DMS153 (cell line): ENCODE measurements at places on chromosomes 11 and 22.

GRCh38 chr11:64559351-64560138, 31.5 kb upstream of the SLC22A12 start:
- DNase-seq = no peak

- DNase-seq = peak; percentile 38
Observed at GRCh38 chr11:111870886-111871692, at the start of gene ALG9. TSS of gene ALG9 (minus strand) at chr11:111871581. CDS start at chr11:111871482, 99 bp downstream.

- no peak for DNase-seq
Observed at GRCh38 chr22:43917521-43917920, 6.1 kb upstream of the PNPLA3 start.

DNA sequence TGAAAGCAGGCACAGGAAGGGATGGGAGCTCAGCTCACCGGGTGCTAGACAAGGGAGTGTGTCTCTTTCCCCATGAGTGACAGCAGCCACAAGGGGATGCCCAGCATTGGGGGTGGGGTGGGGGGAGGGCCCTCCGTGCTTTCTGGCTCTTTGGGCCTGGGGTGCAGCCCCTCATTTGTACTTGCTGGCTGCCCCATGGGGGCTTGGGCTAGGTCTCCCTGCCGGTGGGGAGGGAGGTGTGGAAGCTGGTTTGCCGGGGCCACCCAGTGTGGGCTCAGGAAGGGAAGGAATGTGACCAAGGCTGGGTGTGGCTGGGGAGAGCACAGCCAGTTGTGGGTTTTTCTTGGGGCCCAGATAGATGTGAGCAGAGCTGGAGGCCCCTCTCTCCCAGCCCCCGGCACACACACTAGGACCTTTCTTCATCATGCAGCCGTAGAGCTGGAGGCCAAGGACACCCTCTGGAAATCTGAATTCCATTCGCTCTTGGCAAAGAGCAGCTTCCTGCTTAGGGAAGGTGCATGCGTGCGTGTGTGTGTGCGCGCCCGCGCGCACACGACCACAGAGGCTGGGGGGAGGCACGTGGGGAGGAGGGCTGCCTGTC, 25.8 kb downstream of the KCNQ1OT1 start:
- DNase-seq = no peak

- no peak for DNase-seq
Observed at GRCh38 chr11:118939404-118939915, 13.7 kb upstream of the BCL9L start.

- DNase-seq = no peak
Observed at GRCh38 chr11:95322539-95322938, 91.5 kb upstream of the SESN3 start.

DNA sequence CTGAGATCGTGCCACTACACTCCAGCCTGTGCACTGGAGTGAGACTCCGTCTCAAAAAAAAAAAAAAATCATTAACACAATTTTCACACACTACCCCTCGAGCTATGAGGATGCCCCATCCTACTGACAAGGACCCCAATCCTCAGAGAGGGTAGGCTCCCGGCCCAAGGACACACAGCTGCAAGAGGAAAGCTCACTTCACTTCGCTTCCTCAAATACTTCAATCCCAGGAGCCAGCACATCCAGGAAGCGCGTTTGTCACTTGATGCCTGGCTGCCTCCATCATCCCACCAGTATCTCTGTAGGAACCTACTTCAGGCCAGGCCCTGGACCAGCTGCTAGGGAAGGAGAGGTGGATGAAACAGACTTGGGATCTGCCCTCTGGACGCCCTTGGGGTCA, 144.0 kb downstream of the CRYBB2 start:
- DNase-seq = no peak

GRCh38 chr11:118229274-118229847, 4.5 kb upstream of the JAML start:
- no peak for DNase-seq

- DNase-seq = no peak
Observed at GRCh38 chr11:70486026-70486415, 87.7 kb downstream of the CTTN start.

GRCh38 chr11:122232985-122233384, 117.0 kb upstream of the BLID start:
- no peak for DNase-seq

GRCh38 chr11:108804511-108804910, 139.6 kb downstream of the DDX10 start:
- no peak for DNase-seq

- peak; percentile 26 for DNase-seq
Observed at GRCh38 chr11:111983187-111983986, 41.8 kb upstream of the DLAT start.

GRCh38 chr22:36540867-36541642, 12.1 kb upstream of the EIF3D start:
- no peak for DNase-seq

DNA sequence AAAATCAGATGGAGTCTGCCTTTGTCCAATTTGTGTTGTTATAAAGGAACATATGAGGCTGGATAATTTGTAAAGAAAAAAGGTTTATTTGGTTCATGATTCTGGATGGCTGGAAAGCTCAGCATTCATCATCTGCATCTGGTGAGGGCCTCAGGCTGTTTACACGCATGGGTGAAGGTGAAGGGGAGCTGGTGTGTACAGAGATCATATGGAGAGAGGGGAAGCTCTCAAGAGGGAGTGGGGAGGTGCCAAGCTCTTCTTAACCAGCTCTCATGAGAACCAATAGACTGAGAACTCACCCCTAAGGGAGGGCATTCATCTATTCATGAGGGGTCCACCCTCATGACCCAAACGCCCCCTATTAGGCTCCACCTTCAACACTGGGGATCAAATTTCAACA, 40.0 kb downstream of the NEU3 start:
- no peak for DNase-seq

DNA sequence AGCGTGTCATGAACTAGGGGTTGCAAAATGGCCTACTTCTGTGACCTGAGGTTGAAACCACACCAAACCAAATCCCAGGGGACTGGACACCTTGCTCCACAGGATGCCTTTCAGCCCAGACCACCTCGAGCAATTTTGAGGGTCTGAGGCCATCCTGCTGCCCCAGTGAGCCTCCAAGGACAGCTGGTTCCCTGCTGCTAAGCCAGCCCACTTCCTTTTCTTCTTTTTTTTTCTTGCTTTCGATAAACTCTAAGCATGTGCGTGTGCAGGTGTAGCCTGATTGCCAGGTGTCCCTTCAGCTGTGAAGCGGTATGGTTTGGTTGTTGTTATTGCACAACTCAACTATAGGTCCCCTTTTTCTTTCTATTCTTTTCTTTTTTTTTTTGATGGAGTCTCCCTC, 2.7 kb downstream of the CRYBB1 start:
- no peak for DNase-seq

- DNase-seq = peak; percentile 84
Observed at GRCh38 chr11:100328626-100329340, 358.3 kb upstream of the ARHGAP42 start.

DNA sequence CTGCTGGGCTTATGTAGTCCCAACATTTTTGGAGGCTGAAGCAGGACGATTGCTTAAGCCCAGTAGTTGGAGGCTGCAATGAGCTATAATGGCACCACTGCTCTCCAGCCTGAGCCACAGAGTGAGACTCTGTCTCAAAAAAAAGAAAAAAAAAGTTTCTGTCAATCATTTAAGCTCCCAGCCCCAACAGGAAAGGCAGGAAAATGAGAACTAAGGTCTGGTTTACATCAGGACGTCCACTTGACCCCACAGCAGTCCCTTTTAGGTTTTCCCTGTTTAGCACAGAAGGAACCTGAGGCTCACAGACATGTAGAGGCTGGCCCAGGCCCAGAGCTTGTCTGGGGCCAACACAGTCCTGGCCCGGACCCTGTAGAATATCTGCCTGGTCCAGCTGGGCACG, 9.2 kb upstream of the TTLL1 start:
- DNase-seq = no peak

DNA sequence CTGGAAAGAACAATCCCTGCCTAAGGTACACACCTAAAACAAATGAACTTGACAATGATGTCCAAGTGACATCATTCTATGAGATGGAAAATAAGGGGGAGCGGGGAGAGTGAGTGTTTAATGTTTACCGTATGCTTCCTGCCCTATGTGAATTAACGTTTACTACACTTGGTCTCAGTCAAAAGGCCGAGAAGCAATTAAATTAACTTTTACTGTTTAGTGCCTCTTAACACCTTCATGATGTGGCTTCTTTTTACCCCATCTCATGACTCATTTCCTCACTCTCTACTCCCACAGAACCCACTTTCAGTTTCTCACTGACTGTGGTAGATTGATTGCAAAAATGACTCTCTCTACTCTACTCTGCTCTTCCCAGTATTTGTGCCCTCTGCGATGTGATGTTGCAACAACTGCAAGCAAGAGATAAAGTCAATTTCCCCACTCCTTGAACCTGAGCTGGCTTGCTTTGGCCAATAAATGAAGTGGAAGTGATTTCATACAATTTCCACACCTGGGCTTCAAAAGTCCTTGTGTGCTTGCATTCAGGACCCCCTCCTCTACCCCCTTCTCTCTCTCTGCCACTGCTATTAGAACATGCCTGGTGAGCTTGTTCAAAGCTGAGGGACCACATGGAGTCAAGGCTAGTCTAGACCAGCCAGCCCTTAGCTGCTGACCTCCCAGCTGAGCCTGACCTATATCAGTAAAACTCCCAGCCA, 11.6 kb upstream of the ALKBH3 start:
- DNase-seq = peak; percentile 84

GRCh38 chr11:92838759-92839310, 130.6 kb upstream of the MTNR1B start:
- peak; percentile 98 for DNase-seq

GRCh38 chr11:108732395-108732794, 67.5 kb downstream of the DDX10 start:
- peak; percentile 80 for DNase-seq

GRCh38 chr11:67674442-67674871, at the start of gene ALDH3B2:
TSS of gene ALDH3B2 (minus strand) at chr11:67674623. CDS start at chr11:67666935, 7,688 bp downstream.
- DNase-seq = peak; percentile 88

DNA sequence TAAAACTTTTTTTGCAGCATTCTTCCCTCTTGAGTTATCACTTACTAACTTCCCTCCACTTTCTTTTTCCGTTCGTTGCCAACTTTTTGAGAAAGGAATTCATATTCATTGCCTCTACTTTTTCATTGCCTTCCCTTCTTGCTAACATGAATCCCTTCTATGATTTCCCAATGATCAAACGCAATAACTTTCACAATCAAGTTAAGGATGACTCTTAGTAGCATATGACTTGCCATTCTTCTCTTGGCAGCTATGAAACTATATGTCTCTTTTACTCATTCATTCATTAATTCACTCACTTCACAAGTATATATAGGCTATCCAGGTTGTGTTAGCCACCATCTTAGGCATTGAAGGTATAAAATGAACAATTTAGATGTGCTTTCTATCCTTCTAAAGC, 16.6 kb upstream of the ARHGAP20 start:
- no peak for DNase-seq

GRCh38 chr11:94563176-94563847, 3.9 kb upstream of the PIWIL4 start:
- no peak for DNase-seq

DNA sequence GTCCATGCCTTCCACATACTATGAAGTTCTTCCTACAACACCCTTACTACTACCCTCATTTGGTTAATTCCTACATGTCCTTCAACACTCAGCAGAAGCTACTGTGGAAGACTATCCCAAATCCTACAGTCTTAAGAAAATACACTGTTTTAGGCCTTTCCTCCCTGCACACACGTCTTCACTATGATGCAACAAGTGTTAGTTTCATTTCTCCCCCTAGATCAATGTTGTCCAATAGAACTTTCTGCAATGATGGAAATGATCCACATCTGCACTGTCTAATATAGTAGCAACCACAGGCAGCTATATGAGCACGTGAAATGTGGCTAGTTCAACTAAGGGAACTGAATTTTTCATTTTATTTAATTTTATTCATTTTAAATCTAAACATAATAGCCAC, 46.7 kb upstream of the CCDC34 start:
- DNase-seq = no peak

DNA sequence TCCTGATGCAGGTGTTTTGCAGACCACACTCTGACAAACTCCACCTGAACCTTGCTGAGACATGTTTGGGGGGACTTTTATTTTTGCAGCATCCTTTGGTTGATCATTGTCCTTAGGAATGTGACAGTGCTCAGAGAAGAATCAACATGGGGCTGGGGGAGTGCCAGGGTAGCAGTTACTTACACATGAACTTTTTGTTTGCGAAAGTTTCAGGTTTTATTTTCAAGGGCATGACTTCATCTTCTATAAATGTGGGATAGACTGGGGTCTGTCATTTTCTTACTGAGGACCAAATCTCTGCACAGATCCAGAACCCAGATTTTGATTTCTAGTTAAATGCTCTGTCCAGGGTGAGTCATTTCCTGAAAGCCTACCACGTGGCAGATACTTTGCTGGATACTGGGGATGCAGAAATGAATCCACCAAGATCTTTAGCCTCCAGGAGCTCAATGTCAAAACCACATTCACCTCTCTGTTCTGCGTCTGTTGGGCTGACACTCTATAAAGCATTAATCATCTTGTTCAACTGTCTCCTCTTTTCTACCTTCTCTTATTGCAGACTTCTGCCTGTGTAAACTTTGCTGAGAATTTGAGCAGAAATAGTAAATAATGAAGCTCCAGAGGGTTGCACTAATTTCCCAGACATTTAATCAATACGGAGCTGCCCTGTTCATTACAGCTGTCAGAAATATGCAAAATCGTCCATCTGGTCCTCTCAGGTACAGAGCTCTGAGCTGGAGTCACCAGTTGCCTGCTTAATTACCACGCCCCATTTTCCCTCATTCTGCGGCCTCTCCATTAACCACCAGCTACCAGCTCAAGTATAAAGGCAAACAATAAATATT, 387.9 kb downstream of the MIAT start:
- DNase-seq = no peak

- DNase-seq = no peak
Observed at GRCh38 chr11:87219266-87219665, 181.5 kb downstream of the TMEM135 start.

DNA sequence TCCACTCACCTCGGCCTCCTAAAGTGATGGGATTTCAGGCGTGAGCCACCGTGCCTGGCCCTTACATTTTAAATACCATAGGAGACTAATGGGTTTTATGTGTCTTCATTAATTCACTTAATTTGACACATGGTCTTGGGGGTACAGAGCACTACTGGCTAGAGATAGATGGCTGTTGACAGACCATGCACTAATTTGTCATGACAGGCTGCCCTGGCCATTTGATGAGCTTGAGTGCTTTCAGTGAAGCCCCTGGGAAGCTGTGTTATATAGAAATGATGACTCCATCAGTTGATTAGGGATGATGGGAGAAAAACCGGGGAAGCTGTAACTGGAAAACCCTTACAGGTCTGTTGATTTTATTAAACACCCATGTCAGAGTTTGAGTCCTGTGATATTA, 6.6 kb downstream of the PHF5A start:
- no peak for DNase-seq

GRCh38 chr22:29069463-29069862, 3.4 kb upstream of the KREMEN1 start:
- DNase-seq = no peak

GRCh38 chr11:118894192-118894591, 10.5 kb downstream of the CXCR5 start:
- no peak for DNase-seq

- DNase-seq = no peak
Observed at GRCh38 chr22:36870250-36870649, 9.4 kb downstream of the NCF4 start.
